ENCODE measurements at places on chromosomes 7 and 10.
A peak's percentile ranks its signal among the peaks of the same experiment; 100 is the strongest.

DNA sequence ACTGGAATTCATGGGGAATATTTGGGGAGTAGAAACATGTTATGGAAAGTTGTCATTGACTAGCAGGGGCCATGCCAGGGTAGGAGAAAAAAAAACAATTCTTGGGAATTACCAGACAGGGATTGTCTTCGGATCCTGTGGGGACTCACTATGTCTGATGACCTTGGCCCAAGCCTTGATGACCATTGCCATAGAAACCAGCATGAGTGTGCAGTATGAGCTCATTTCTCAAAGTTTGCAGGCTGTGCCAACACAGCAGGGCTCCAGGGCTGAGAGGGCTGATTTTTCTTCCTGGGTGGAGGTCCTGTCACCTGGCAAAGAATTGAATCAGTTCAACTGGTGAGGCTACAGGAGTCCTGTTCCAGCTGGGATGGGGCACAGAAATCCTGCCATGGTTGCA is 198.3 kb downstream of the ADRA2A start:
- DNase-seq, result no peak

DNA sequence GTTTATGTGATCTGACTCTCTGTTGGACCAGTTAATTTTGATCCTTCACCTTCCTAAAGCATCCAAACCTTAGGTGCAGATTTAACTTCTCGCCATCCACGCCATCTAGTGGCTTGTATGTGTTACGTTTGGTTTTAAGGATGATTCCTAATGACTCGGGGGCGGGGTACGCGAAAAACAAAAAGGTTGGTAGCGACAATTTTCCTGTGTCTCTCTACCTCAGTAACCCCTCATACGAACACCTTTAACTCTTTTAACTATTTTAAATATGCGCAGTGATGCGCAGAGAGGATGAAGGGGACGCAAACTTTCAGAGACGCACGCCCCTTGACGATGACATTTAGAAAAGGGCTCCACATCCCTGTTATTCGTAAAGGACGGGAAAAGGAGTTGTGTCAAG is 714 bp upstream of the KCND2 start:
- DNase-seq, result peak; percentile 85

DNA sequence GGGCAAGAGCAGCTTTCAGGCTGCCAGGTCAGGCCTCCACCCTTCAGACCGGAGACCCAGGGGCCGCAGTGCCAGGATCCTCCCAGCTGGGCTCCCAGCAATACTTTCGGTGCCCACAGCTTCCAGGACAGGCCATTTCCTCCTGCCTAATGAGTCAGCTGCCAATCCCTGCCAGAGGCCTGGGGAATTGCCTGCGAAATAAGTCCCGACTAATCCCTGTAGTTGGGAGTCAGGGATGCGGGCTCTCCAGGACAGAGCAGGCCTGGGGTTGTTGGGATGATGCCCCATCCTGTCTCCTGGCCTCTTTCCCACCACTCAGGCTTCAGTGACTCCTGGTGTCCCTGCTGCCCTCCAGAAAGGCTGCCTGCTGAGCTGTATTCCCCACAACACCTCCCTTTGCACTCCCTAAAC is 143.5 kb upstream of the UNC5B start:
- DNase-seq, result no peak

GRCh38 chr7:150660939-150661613 is 24.4 kb upstream of the GIMAP2 start:
- no peak for DNase-seq

DNA sequence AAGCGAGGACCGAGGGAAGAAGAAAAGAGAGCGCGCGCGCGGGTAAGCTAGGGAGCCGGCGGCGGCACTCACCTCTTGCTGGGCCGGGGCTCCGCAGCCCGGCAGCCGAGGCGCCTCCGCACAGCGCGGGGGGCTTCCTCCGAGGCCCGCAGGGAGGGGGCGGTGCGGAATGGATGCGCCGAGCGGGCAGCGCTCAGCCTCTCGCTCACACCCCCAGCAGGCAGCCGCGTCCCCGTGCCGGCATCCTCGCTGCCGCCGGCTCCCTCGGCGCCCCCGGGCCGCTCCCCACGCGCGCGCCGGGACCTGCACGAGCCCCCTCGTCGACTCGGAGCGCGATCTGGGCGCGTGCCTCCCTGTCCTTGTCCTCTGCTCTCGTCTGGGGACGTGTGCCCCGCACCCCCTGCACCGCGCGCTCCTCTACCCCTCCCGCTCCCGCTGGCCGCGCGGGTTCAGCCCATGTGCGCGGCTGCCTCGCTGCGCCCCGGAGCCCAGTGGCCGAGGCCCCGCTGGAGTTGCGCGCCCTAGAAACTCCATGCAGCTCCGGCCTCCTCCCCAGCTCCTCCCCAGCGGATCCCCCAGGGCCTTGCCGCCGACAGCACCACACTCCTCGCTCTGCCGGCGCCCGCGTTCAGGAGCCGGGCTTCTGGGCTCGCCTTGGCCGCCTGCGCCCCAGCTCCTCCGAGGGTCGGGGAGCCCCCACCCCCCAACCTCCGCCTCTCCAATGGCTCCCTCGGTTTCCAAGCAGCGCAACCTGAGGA is 75.3 kb downstream of the CALN1 start:
- no peak for DNase-seq

GRCh38 chr10:112373912-112374338 is at the start of gene ACSL5:
Gene ACSL5 (plus strand): TSS chr10:112374116. CDS start chr10:112394947, 20,831 bp downstream.
- no peak for DNase-seq

- no peak for DNase-seq
Observed at GRCh38 chr10:124509880-124510632, 48.4 kb downstream of the LHPP start.

DNA sequence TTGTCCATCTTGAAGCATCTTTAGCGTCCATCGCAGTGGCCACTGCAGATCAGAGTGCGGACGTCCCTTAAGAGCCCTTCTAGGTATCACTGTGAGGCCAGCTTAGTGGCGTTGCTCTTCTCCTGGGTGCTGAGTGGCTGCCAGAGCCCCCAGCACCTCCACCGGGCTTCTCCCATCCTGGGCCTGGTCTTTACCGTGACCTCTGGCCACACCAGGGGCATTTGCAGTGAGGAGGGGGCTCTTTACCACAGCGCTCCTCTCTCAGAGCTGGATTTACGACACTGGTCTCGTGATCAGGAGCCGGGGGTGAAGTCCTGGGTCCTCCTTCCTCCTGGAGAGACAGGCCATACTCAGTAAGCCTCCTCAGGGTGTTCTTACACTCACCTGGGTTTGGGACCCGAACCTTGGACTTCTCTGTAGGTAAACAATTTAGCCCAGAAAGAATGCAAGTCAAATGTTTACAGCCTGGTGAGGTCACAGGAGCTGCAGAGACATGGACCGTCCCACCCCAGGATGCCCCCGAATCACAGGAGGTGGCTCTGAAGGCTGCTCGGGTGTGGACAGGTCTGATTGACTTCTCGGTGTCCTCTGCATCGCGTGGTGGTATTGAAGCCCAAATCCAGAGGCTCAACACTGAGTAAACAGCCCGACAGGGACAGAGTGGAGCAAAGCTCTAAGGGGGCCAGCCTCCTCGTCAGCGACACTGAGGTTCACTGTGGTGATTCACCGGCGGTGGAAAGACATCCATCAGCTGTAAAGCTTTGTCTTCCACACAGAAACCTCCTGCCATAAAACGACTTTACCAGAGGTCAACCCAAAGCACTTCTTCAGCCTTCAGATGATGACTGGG is 33.0 kb downstream of the JAKMIP3 start:
- DNase-seq, result no peak

DNA sequence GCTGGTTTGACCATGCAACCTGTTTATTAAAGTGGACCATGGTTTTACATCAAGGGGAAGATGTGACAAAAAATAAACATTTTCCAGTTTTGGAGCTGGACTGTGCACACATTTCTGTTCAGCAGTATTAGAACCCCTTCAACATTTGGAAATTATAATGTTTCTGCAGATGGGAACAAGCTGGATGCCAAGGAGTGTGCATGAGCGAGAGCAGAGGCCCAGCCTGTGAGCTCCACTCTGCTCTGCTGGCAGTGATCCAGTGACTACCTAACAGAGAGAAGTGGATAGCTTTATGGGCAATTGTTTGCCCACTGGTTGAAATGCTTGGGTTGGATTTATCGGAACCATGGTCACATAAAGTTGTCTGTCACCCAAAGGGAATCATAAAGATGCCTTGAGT is 456.7 kb downstream of the NRG3 start:
- no peak for DNase-seq

GRCh38 chr7:90777041-90777440 is 180.9 kb downstream of the CDK14 start:
- DNase-seq, result no peak

DNA sequence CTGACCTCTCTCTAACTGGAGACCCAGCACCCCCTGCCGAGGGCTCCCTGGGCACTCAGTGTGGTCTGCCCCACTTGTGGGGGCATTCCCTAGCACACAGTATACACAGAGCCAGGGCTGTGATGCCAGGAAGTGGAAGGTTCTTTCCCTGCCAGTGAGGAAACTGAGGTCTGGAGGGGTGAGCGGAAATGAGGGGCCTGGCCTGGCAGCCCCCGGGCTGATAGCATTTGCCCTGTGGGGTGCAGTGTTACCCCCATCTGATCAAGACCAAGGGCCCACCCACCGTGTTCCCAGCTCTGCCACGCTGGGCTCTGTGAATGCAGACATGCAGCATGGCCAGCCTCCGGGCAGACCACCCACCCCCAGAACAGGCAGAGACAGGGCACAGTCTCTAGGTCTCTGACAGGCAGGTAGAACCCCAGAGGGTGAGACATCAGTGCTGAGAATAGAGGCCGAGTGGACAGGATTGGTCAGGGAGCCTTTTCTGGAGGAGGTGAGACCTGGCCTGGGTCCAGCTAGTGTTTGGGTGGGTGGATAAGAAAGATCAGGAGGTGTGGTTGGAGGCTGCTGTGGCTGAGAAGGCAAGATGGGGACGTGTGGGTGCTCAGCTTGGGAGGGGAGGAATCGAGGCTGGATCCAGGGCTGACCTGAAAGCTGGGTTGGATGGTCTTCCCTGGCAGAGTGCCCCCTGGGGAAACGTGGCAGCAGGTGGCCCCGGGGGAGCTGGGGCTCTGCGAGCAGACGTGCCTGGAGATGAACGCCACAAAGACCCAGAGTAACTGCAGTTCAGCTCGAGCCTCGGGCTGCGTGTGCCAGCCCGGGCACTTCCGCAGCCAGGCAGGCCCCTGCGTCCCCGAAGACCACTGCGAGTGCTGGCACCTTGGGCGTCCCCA is 10.8 kb upstream of the ZNF862 start:
- DNase-seq, result no peak

DNA sequence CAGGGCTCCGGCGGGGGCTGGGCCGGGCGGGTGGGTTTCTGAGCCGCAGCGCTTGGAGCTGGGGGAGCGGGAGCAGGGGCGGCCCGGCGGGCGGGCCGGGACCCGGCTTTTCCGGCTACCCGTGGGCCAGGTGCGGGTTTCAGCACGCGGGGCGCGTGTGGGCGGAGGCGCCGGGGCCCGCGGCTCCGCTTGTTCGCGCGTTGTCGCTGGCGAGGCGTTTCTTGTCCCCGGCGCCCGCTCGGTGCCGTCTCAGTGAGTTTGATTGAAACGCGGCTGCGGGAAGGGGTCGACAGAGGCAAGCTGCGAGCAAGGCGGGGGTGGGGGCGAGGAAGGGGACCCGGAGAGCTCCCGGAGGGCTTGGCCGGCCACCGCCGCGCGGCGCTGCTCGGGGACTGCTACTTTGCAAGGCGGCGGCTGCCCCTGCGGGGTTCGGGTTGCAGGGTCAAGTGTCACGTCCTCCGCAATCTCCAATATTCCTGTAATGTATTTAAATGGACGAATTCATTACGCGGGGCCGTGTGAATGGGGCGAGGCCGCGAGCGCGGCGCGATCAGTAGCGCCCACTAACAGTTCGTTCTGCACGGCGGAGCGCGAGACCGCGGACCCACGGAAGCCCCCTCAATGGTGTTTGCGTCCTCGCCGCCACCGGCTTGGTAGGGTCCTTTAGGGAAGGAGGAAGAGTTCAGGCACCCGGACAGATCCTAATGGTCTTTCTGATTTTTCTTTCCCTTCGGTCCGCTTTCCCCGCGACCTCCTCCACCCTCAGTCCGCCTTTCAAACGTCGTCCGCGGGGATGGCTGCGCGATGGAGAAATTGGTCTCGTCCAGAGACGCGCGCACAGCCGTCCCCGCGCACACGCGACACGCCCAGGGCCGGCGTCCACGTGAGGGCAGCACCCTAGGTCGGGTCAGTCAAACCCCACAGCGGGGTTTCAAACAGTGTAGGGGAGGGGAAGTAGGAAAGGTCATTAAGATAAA is 76.9 kb downstream of the INSIG1 start:
- DNase-seq, result no peak

- DNase-seq, result no peak
Observed at GRCh38 chr7:112042631-112043030, 163.6 kb downstream of the DOCK4 start.

DNA sequence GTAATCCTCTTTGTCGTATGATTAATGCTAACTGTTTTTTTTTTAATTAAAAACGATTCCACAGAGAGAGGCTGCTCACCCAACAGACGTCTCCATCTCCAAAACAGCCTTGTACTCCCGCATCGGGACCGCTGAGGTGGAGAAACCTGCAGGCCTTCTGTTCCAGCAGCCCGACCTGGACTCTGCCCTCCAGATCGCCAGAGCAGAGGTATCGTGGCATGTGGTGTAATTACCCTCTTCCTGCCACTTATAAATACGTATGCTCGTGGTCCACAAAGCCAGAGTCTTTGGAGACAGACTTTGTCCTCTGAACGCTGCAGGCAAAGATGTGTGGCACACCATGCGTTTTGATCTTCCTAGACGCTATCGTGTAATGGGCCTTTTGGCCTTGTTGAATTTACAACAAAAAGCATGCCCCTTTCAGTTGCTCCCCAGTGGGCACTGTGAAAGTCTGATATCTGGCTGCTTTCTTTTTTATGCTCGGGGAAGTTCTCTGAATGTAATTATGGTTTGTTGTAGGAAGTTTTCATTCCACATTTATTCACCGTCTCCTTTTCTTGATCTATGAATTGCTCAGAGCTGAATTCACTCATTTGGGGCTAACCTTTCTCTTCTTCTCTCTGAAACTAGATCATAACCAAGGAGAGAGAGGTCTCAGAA is 33.6 kb upstream of the BTBD16 start:
- DNase-seq, result no peak

- no peak for DNase-seq
Observed at GRCh38 chr10:12140038-12140437, 10.6 kb downstream of the SEC61A2 start.

- no peak for DNase-seq
Observed at GRCh38 chr10:112389271-112389822, 15.4 kb downstream of the ACSL5 start.

Data from NCI-H345 (cell line).